Activated T-cell treated with anti-CD3 and anti-CD28 coated beads, Interleukin-2, amount 50 U/mL, for 72 hours (primary cell): ENCODE measurements at places on chromosomes 3 and 15. TPM values are rescaled to one million over a fixed set of nuclear protein-coding genes. Genes with fewer than 3 reads are reported as not detected.

DNA sequence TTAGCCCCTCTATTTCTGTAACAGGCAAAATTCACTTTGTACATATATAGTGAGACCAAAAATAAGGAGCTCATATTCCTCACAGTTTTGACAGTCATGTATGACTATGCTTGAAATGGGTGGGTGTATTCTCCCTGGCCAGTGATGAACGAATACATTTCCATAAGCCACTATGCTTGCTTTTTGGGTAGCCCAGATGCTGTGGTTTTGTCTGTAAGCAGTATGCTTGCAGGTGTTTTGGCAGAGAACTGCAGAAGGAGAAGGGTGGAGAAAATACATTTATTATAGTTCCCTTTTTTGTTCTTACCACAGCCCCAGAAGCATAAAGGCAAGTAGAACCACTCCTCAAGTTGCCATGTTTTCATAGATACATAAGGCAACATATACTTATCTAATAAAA lies 131.2 kb downstream of the RBMS3 start:
- H3K27ac ChIP-seq: no peak overlapping the region
- no peak for DNase-seq
- peaks cover 1% of the 10 kb centered on the region for H3K36me3 ChIP-seq
- H3K27me3 ChIP-seq: no peaks in the 10 kb centered on the region
- H3K4me1 ChIP-seq: no peaks in the 10 kb centered on the region
- H3K4me3 ChIP-seq: no peak overlapping the region

GRCh38 chr3:117297541-117297940 lies 588.0 kb downstream of the TUSC7 start:
- H3K36me3 ChIP-seq: no peaks in the 10 kb centered on the region
- no peak overlapping the region for H3K4me3 ChIP-seq
- no peaks in the 10 kb centered on the region for H3K4me1 ChIP-seq
- no peaks in the 10 kb centered on the region for H3K27me3 ChIP-seq

DNA sequence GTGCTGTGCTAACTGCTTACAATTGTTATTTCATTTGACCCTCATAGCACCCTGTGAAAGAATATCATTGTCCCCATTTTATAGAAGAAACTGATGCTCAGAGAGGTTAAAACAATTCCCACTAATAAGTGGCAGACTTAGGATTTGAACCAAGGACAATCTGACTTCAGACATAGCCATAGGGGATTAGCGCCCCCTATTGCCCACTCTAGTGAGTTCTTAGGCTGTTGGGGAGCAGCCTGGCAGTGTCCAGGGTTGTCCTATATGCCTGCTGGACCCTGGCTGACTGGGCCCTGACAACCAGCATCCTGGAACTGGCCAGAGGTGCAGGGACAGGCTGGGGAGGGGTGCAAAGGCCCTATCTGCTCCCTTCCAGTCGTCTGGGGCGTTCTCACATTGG lies 15.4 kb downstream of the DPH3 start:
- no peaks in the 10 kb centered on the region for H3K27me3 ChIP-seq
- no peaks in the 10 kb centered on the region for H3K36me3 ChIP-seq
- no peak overlapping the region for H3K27ac ChIP-seq
- H3K4me3 ChIP-seq: no peak overlapping the region

DNA sequence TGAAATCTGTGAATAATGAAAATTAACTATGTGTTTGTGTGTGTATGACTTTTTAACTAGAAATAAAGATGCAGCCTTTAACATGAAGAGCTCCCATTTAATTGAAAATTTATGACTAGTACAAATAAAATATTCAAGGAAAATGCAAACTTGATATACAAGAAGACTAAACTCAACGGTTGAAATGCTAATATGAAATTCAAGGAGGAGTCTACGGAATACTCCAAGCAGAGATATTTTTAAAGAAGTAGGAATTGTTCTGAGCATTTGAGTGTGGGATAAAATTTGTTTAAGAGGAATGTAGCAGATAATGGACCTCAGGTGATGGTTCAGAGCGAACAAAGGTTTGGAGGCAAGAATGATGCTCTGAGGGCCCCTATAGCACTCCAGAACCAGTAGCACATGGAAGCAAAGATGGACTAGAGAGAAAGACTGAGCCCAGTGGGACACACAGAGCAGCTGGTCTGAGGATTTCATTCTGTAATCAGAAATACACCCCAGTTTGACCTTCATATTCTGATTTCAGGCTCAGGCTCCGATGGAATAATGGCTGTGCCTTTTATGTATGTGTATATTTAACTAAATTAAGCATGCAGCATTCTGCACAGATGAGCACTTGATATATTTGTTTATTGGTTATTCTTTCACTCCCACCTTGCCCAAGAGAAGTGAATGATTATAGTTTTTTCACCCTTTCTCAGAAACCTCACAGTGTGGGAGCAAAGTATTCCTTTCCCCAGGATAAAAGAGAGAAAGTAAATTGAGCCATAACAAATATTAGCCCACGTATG lies 227.1 kb downstream of the ZPLD1 start:
- H3K4me3 ChIP-seq: no peak overlapping the region
- peaks cover 25% of the 10 kb centered on the region for H3K27me3 ChIP-seq
- DNase-seq: no peak
- H3K4me1 ChIP-seq: no peaks in the 10 kb centered on the region

DNA sequence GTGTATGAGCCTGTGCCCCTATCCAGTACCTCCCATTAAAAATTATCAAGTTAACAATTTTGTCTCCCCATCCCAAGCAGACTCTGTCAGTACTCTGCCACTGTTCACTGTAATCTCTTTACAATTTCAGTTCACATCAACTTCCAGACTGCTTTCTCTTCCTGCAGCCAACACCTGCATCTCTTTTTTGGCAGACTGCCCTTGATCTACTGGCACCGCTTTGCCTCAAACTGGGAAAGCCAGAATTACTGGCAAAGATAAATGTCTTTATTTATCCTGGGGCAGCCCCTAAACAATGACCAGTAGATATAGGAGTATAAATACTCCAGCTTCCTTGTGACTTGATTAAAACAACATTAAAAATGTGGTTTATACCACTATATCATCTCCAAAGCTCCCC lies 494.1 kb downstream of the ZNF385D start:
- H3K4me3 ChIP-seq: no peak overlapping the region
- no peaks in the 10 kb centered on the region for H3K4me1 ChIP-seq
- peaks cover 3% of the 10 kb centered on the region for H3K36me3 ChIP-seq
- no peaks in the 10 kb centered on the region for H3K27me3 ChIP-seq

- H3K4me3 ChIP-seq: no peak overlapping the region
- no peak for DNase-seq
- no peak overlapping the region for H3K27ac ChIP-seq
- H3K27me3 ChIP-seq: peaks cover 68% of the 10 kb centered on the region
- H3K36me3 ChIP-seq: no peaks in the 10 kb centered on the region
Observed at GRCh38 chr15:59439576-59439975, 1.6 kb downstream of the FAM81A start.

SLC22A14 gene
- 0.21 TPM for total RNA-seq

ZPLD1 gene
- 0.17 TPM for total RNA-seq

OCA2 gene
- total RNA-seq: 0.14 TPM
